ENCODE measurements at places on chromosomes 5 and 9.

DNA sequence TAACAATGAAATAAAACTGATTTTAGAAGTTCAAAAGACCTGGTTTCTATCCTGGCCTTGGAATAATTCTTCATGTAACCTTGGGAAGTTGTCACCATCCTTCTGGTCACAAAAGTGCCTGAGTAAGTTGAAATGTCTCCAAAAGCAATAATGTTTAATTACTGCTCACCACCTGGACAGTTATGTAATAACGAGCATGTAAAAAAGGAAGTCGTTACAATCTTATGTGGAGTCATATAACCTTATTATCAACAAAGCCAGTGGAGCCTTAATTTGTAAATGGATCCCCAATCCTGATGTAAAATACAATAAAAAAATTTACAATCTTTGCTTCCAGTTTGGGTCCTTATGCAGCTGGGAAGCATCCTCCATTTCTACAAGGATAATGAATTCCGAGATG lies 64.2 kb upstream of the GPR151 start:
- no peak for DNase-seq

GRCh38 chr5:6556089-6556801 lies 76.6 kb downstream of the NSUN2 start:
- DNase-seq, result no peak

GRCh38 chr5:145554399-145554798 lies 280.7 kb downstream of the PRELID2 start:
- peak; percentile 48 for DNase-seq

GRCh38 chr5:142013734-142014521 lies 1.1 kb upstream of the GNPDA1 start:
- DNase-seq, result no peak

GRCh38 chr5:411728-412127 lies 31.2 kb upstream of the EXOC3 start:
- no peak for DNase-seq

- DNase-seq, result no peak
These were observed 401.6 kb upstream of the ZNF608 start for GRCh38 chr5:125148076-125148475.

DNA sequence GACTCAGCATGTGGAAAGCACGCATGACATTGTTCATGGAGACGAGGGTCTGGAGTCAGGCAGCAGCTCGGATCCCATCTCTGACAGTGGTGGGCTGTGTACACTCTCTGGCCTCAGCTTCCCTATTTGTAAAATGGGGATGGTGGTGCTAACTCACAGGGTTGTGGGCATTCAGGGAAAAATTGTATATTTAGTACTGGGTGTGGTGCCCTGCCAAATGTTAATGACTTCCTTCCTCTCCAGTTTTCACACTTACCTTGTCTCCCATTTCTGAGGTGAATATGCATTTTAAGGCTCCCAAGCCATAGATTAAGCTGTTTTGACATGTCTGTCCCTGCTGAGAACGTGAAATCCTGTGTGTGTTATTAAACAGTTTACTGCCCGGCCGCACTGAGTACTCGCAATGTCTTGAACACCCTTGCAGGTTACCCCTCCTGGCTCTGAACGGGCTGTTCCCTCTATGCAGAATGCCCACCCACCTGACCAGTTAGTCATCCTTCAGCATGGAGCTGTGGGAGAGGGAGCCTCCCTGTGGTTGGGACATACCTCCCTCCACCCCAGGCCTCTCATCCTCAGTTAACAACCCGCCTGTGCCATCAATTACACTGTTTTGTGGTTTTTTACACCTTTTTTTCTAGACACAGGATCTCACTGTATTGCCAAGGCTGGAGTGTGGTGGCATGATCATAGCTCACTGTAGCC lies 25.8 kb downstream of the TJP2 start:
- DNase-seq, result no peak

GRCh38 chr5:150862070-150862469 lies 15.7 kb downstream of the IRGM start:
- no peak for DNase-seq

DNA sequence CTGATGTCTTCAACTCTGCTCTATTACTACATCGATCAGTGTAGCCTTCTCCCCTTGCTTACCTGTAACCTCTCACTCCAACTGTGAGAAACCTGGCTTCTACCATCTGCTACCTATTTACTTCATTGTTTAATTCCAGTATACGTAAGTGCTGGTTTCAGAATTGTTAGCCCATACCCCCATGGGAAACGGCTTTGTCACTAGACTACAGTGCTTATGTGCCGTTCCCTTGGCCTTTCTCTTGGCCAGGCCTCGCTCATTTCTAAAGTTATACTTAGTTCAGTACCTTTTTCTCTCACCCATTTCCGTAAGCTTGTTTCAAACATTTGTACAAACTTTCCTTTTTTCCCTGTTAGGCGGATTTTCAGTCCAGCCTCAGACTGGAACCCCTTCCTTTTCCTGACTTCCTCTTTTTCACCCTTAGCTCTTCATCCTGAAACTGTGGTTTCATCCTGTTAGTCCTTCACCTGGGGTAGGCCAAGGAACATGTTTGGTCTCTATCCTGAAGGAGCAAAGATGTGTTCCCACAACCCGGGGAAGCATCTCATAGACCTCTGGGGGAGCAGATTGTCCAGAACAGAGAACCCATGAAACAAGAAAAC lies 21.7 kb downstream of the ALG2 start:
- no peak for DNase-seq

GRCh38 chr9:89005323-89005722 lies 14.1 kb downstream of the S1PR3 start:
- no peak for DNase-seq

DNA sequence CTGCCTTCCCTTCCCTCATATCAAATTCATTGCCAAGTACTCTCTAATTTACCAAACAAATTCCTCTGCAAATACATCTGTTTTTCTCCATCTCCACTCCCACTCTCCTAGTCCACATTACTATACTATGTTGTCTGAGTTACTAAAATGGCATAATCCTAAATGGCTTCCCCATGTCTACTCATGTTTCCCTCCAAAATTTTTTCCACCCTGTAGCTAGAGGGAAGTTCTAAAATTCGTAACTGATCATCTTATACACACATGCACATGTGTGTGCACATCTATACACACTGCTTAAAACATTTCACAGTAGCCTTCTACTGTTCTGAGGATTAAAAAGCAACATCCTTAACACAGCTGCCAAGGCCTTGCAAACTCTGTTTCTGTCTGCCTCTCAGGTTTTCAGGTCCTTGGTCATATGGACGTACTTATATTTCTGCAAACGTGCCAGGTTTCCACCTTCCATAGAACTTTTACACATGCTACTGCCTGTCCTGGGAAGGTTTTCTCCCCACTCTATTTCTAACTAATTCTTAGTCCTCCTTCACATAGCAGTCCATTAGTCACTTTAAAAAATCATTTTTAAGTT lies 140.6 kb downstream of the LURAP1L start:
- no peak for DNase-seq

DNA sequence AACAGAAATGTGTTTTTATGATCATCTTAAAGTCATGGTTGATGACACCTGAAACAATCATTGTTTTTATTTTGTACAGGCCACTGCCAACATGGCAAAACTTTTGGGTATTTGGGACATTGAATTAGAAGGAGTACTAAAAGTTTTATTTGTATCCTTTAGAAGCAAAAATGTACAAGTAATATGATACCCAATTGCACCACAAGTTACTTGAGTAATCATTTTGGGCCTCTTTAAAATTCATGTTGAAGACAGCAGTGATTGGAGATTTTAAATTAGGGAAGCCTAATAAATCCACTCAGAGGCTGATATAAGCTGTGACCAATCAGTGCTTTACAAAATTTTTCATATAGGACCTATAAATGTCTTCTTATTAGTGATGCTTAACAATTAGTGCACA lies 212.9 kb downstream of the MARCHF11 start:
- no peak for DNase-seq

DNA sequence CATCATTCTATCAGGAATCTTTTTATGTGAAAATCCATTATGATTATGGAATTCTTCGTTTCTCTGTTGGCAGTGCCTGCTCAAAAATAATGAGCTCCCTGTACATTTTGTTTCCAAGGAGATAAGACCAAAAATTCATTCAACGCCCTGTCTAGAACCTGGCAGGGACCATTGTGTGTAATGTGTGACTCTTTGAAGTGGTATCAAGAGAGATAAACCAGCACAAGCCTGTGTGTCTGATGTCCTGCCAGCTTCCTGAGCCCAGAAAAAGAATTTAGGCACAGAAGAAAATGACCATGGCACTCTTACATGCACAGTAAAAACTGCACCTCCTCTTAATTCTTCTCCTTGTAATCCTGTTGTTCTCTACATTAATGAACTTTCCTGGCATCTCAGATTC lies 177.4 kb downstream of the SAXO1 start:
- DNase-seq, result no peak

GRCh38 chr9:7265181-7265580 lies 507.4 kb downstream of the KDM4C start:
- DNase-seq, result peak; percentile 3

DNA sequence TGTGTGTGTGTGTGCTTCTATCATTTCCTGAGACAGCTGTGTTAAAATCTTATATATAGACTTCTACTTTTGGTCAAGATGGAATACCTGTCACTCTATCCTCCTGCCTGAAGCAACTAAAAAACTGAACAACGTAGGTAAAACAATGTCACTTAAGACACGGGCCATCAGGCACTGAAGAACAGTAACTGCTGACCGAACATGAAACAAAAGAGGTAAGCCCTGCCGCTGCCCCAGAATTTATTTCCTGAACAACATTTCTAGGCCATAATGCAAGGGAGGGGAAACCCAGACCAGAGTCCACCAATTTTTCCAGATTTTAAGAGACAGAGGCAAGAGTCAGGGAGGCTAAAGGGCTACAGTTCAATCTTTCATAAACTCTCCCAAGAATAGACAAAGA lies 156.0 kb downstream of the CDC42SE2 start:
- no peak for DNase-seq

DNA sequence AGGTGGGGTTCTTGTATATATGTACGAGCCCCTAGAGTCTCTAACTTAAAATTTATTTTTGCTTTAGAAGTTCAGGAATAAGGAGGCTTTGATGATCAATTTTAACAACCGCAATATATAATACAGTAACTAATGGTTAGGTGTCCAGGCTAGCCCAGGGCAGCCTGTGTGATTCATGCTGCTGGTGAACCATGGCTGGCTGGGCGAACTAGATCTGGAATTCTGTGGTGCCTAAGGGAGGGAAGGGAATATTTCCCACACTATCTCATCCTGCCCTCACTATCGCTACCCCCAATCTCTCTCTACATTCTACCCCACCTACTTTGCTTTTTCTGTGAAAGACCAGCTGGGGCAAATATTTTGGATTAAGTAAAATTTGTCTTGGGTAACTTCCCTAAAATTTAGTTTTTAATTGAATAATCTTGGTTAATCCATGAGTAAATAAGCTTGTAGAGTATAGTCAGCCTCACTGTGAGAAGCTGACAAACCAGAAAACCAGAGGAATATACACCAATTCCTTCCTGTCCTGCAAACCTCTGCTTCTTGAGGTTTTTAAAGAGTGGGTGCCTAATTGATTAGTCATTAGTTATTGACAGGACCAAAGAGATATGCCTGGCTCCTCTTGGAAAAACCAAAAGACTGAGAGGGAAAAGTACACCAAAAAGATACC lies 115.1 kb upstream of the CCDC152 start:
- no peak for DNase-seq

GRCh38 chr9:136733611-136734010 lies 9.1 kb downstream of the LCN10 start:
- DNase-seq, result no peak

DNA sequence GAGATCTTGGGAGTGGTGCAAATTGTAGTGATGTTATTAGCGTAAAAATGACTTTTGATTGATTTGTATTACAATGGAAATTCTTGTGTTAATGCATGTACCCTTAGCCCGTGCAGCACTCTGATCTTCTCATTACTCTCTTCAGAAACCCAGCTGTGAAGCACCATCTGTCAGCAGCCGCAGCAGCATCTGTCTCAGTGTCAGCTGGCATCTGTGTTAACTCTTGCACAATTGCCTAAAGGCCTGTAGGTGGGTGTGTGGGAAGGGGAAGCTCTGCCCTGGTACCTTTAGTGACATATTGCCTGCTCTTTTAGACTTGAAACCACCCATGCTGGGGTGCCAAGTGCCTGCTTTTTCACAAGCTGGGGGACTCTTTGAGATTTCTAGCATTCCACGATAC lies 101.3 kb downstream of the FBXL7 start:
- no peak for DNase-seq

DNA sequence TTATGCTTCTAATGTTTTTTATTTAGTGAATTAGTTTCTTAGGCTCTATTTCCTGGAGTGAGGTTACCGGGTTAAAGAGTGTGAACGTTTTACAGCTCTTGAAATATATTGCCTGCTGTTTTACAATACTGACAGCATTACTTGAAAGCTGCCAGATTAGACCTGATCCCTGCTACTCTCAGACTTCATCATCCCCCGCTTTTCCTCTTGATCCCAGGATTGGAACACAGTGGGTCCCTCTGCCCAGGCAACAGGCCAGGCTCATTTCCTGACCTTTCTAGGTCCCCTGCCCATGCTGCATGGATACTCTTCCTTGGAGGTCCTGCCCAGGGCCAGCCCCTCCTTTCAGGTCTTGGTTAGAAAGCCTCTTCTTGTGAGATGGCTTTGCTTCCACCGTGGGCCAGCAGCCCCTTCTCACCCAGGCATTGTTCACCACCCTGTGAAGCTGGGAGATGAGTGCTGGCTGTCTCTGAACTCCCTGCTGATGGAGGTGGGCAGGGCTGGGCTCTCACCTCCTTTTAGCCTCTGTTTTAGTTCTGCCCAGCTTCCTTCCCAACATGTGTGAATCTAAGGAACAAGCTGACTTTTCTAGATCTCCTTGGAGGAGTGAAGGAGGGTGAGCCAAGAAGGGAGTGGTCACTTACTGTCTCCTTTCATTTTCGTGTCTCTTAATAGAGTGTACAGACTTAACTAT lies 15.5 kb upstream of the FAM120AOS start:
- no peak for DNase-seq

DNA sequence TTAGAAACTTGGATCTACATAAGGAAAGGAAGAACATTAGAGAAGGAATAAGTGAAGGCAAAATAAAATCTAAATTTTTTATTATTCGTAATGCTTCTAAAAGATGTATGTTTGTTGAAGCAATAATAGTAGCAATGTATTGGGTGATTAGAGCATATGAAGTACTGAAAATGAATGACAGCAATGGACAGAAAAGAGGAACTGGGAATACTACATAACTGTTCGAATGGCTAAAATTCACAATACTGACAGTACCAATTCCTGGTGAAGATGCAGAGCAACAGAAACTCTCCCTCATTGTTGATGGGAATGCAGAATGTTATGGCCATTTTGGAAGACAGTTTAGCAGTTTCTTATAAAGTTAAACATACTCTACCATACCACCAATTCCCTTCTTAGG lies 177.3 kb upstream of the SPEF2 start:
- DNase-seq, result no peak

- no peak for DNase-seq
These were observed 34.6 kb downstream of the ANGPTL2 start for GRCh38 chr9:127087836-127088235.

DNA sequence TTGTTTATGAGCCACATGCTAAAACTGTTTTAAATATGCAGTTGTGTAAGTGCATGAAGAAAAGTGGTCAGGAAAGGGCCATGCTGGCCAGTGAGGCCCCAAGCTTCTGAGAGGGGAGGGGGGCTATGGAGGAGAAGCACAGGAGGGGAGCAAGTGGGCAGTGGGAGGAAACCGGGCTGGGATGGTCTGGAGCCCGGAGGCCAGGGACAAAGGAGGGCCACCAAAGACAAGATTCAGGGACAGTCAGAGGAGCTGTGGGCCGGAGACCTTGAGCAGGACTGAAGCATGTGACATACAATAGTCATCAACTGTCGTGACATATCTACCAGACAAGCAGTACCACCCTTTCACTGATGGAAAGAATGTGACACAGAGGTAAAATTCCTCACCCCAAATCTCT lies 333.2 kb upstream of the IRX1 start:
- DNase-seq, result no peak
